ENCODE measurements at places on chromosomes 11 and 22.

DNA sequence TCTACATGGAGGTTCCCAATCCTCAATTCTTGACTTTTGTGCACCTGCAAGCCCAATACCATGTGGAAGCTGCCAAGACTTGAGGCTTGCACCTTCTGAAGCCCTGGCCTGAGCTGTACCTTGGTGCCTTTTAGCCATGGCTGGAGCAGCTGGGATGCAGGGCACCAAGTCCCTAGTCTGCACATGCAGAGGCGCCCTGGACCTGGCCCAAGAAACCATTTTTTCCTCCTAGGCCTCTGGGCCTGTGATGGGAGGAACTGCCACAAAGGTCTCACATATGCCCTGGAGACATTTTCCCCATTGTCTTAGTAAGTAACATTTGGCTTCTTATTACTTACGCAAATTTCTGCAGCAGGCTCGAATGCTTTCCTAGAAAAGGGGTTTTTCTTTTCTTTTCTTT is 431.9 kb upstream of the ANO5 start:
- no peak for DNase-seq

GRCh38 chr11:99554232-99554903 is 533.6 kb downstream of the CNTN5 start:
- DNase-seq = no peak

GRCh38 chr22:49481659-49482399 is 345.8 kb downstream of the BRD1 start:
- DNase-seq = no peak

GRCh38 chr11:130388607-130389205 is 39.7 kb downstream of the ADAMTS8 start:
- DNase-seq = no peak

DNA sequence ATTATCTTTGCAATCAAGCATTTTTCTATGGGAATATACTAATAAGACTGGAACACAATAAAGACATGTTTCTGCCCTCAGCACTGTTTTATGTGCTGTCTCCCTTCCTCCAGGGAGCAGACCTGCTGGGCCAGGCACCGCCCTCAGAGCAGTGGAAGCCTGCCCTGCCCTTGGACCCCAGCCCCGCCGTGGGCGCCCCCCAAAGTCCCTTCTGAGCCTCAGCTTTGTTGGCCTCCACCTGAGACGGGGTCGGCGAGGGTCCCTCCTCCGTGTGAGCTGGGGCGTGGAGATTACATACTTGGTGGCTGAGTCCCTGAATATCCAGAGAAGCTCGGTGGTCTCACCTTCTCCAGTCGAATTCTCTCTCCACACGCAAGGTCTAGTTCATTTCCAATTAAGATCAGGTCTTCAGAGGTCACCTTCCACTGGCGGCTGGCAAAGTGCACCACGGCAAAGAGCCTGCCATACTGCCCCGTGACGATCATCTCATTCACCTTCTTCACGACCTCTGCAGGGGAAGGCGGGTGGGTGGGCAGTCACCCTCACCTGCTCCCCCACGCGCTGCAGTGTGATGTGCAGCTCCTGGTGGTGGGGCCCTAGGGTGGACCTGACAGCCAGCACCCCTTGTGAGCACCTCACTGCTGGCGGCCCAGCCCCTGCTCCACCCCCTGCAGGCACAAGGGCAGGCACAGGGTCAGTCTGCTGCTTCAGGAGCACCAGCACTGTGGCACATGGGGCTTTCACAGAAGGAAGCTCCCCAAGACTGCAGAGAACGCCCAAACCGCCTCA is 7.3 kb downstream of the MRPL21 start:
- DNase-seq = no peak
